ENCODE measurements at places on chromosomes 5 and 9.

GRCh38 chr9:35688558-35689541, 875 bp downstream of the TPM2 start:
- DNase-seq: peak; percentile 18

DNA sequence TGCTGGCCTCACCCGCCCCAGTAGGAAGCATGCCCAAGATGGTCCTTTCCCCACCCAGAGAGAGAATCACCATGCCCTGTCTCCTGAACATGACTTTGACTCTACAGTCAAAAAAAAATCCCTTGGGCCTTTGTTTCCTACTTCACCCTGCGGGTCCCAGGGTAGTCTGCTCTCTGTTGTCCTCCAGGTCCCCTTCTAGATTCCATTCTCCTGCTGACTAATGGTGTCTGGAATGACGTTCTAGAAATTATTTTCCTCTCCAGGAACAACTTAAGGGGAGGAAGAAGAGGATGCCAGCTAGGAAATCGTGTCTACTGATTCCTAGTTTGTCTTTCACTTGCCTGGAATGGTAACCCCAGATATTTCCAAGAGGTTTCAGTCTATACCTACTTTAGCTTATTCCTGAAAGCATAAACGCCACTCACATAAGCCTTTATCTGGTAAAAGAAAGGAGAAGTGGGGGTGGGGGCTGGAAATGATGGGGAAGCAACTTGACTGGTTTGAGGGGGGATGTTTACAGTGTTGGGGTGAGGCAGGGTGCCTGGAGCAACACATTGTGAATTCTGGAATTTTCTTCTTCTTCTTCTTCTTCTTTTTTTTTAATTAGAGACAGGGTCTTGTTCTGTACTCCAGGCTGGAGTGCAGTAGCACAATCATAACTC, 93.9 kb downstream of the SNX18 start:
- no peak for DNase-seq

DNA sequence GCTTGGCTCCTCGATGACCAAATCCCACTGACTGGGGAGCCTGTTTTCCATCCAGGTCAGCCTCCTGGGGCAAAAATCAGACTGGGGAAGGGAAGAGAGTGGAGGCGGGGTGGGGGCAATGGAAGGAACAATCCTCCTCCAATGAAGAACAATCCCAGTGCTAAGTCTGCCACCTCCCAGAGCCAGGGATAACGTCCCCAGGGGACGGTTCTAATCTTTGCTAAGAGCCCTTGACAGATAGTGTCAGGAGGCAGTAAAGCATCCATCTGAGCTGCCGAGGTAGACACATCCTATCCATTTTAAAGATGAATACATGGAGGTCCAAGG, 298.5 kb upstream of the MSX2 start:
- DNase-seq: no peak

DNA sequence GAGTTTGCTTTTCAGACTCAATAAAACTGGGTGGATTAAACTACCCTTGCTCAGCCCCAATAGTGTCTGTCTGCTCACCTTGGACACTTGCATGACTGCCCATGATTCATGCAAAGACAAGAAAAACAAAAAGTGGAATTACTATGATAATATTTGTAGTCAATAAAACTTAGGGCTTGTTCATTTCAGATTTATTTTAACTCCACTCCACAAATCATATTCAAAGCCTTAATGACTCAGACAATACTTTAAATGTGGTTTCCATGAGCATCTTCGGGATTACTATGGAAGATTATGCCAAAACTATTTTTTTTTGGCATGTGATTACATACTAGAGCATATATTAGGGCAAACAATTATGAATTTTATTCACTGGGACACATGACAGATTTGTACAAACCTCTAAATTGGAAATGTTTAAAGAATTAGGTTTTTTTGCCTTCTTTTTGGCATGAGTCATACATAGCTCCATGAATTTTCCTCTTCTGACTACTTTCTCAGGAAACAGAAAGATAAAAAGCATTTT, 468.9 kb downstream of the ACTL7B start:
- DNase-seq: no peak

DNA sequence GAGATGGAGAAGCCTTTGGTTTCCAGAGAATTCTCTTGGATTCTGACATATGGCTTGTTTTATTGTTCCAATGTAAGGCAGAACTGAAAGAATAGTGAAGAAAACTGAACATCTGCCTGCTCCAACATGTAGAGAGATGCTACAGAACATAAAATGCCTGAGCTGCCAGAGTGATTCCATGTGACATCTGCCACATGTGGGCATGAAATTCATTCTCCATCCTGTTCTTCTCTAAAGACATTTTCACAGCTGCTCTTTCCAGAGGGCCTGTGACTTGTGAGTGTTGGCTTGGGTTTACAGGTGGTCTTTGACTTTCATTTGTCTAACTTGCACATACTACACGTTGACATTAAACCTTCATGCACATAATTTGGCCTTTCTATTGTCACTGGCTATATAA, 33.7 kb upstream of the TXN start:
- DNase-seq: no peak

DNA sequence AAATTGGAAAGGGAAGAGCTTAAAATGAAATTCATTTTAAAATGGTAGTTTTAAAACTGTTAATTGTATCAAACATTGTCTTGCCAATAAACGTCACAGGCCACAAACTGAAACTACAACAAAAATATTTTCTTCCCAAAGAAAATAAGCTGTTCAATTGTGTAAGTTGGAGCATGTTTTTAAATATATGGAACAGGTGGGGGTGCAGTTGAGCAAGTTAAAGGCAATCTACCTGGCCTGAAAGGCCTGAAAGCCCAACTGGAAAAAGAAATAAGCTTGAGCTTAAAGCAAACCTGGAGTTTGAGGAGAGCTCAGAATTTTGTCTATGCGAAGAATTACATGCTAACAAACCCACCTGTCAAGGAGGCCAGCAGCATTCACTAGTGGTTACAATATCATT, 439.5 kb downstream of the ACTL7B start:
- no peak for DNase-seq

DNA sequence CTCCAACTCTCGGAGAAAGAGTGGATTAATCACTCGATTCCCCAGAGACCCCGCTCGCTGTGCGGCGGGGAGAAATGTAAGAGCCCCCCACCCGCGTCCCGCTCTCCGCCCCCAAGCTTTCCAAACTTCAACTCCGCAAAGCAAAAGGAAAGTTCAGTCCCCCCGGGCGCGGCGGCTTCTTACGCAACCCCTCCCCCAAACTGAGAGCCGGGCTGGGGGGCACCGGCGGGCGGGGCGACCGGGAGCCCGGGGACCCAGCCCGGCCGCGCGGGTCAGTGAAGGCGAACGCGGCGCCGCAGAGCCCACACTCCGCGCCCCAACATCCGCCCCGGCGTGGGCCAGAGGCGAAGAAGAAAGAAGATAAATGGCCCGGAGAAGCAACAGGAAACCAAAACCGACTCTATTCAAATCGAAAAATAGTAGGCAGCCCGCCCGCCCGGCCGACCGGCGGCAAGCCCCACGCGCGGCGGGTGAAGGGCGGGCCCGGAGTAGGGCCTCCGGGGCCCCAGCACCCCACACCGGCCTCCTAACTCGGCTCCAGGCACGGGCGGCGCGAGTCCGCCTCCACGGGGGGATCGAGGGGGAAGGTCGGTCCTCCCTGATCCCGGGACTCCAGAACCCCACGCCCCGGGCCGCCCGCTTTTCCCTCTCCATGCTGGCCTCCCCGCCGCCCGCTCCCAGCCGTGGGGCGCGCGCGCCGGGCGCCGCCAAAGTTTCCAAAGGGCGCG, 720 bp downstream of the NOTCH1 start:
- peak; percentile 46 for DNase-seq

DNA sequence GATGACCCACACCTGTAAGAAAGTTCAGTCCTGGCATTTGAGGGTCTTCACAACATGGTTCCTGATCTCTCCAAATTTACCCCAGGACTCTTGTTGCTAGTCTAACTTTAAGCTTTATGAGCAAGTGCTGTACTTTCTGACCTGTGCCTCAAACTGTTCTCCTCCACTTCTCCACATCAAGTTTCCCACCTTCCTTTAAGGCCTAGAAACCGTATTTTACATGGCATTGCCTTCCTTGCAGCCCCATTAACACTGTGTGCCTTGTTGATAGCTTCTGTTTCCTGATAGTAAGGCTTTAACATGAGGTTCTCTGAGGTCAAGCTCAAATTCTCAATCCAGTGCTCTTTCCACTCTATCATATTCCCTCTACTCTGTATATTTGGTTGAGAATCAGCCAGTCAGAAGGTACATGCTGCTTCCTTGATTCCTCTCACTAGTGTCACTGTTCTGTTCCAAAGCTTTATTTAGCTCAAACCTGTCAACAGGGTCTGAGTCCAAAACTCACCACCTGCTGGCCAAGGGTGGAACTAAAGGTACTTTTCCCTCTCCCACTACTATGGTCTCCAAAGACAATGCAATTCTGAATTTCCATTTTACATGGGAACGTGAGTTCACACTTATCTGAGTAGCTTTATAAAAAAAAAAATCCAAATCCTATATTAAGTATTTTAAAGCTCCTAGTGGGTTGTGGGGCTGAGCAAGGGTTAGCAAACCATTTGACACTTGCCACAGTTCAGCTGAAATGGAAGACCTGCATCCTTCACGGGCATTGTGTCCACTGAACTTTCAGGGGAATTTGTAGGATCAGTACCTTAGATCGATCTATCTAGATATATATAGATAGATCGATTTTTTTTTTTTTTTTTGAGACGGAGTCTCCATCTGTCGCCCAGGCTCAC, 21.1 kb downstream of the VCP start:
- peak; percentile 48 for DNase-seq

DNA sequence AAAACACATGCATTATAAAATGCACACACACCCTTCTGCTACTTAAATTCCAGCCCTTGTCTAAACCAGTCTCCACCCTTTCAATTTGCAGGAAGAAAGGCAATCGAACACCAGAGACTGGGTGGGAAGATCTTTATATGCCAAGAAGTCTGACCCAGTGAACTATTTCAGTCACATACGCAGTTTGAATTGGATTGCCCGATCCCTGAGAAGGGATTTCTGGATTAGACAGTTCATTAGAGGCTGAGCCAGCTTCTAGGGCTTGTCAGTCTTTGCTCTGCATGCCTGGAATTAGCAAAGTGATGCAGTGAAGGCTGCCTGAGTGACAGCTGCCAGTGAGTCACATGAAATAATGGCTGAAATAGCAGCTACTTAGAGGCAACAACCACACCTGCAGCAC, 159.9 kb downstream of the PPP2R2B start:
- DNase-seq: no peak

GRCh38 chr9:124242331-124243194, 15.2 kb upstream of the NEK6 start:
- no peak for DNase-seq

DNA sequence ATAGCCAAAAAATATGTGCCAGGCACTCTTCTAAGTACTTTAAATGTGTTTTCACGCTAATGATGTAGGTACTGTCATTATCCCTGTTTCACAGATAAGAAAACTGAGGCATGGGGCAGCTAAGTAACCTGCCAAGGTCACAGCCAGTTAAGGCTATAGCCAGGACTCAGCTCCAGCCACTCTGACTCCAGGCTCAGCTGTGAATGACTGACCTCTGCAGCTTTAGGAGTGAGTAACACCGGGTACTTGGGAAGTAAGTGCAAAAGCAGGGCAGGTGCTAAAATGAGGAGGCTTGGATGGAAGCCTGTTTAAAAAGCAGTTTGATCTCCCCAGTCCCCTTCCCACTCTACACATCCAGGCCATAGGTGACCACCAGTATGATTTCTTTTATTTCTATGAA, 10.6 kb upstream of the SHC3 start:
- DNase-seq: no peak

- DNase-seq: no peak
Measured at GRCh38 chr5:155729684-155730059, 597.3 kb upstream of the SGCD start.

DNA sequence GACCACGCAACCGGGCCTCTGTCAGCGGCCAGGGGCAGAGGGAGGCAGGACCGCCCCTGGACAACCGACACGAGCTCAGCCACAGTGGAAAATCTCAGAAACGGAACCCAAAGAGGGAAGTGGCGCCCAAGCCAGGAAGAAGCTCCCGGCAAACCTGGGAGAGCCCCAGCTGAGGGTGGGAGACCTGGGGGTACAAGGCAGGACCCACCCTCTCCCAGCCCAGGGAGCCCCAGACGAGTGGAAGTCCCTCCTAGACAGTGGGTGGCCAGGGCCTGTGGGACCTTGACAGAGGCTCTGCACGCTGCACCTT, 3.0 kb downstream of the SLC12A7 start:
- no peak for DNase-seq

DNA sequence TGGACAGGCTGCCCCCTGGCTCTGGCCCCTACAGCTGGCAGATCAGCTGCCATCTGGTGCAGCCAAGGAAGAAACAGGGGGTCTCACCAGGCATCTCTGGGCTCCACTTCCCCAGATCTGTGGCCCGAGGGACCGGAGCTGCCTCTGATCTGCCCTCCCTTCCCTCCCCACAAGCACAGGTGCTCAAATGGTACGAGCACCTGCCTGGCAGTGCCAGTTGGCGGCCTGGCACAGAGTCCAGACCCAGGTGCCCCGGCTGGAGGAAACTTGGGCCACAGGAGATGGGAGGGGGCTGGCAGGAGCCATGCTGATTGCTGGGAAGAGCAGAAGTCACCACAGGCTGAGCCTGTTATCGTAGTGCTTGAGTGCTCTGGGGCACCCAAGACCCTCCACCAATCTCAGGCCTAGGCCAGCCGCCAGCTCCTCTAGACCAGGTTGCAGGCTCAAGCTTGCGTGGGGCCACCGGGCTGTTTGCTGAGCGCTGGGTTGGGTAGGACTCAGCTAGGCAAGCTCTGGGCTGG, 5.0 kb upstream of the CAMK2A start:
- DNase-seq: no peak

GRCh38 chr5:19880458-19880857, 107.5 kb downstream of the CDH18 start:
- DNase-seq: no peak

- DNase-seq: no peak
Measured at GRCh38 chr9:2597483-2597882, 24.1 kb upstream of the VLDLR start.

All from CD4-positive, alpha-beta T cell treated with Interleukin-15 for 4 hours (primary cell).